ENCODE measurements at places on chromosomes 13 and 19. TPM values are rescaled to one million over a fixed set of nuclear protein-coding genes. Genes with fewer than 3 reads are reported as not detected.

PSG3 gene
- not detected for total RNA-seq

NANOS2 gene
- not detected for total RNA-seq

ANKLE1 gene
- 2.7 TPM for total RNA-seq

NCR1 gene
- total RNA-seq = not detected

KLF1 gene
- not detected for total RNA-seq

PGLYRP2 gene
- not detected for total RNA-seq

ZNF491 gene
- 0.49 TPM for total RNA-seq

KANK2 gene
- 14.5 TPM for total RNA-seq

TTC9B gene
- total RNA-seq = not detected

FOSB gene
- 2.7 TPM for total RNA-seq

HTR2A gene
- not detected for total RNA-seq

RGL3 gene
- not detected for total RNA-seq

FLT1 gene
- not detected for total RNA-seq

CEACAM1 gene
- 3.7 TPM for total RNA-seq

NANOS3 gene
- 0.56 TPM for total RNA-seq

FPR3 gene
- total RNA-seq = not detected

SMAD9 gene
- 0.34 TPM for total RNA-seq

CGB5 gene
- total RNA-seq = not detected

ZNF284 gene
- total RNA-seq = 2.8 TPM

PSG11 gene
- not detected for total RNA-seq

CADM4 gene
- 5.4 TPM for total RNA-seq

SRRM5 gene
- 0.04 TPM for total RNA-seq
